ENCODE measurements at places on chromosomes 6 and 20.

DNA sequence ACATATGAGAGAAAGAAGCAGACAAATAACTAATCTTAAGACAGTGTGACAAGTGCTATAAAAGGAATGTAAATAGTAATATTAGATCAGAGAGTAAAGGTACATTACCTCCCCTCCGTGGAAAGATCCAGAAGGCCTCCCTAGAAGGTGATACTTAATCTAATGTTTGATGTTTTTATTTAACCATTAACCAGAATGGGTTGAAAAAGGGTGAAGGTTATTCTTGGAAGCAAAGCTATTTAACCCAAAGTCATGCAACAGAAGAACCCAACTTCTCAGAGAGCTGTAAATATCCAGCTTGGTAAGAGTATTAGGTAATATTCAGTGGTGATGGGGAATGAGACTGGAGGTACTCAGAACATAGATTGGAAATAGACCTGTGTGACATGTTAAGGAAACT lies 68.0 kb upstream of the HIVEP1 start:
- DNase-seq = no peak

DNA sequence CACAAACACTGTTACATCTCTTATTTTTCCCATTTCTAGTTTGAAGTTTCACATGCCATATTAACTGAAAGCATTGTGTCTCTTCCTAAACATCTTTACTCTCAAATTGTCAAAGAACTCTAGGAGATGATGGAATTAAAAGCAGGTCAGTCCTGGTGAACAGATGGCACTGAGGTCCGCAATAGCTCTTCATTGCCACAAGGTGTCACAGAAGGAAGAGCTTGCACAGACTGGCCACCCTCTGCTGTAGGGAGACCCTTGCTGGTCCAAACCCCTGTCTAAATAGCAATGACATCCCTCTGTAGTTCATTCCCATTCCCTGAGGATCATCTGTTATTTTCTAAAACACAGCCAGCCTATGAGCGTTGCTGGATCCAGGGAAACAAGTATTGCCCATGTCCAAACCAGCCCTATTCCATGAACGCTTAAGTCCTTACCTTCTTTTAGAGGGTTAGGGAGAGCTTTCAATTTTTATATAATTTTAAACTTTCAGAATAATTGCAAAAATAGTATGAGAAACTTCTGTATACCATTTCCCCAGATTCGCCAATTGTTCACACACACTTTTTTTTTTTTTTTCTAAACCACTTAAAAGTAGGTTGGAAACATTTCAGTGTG lies 10.1 kb upstream of the HDAC2 start:
- DNase-seq = no peak

DNA sequence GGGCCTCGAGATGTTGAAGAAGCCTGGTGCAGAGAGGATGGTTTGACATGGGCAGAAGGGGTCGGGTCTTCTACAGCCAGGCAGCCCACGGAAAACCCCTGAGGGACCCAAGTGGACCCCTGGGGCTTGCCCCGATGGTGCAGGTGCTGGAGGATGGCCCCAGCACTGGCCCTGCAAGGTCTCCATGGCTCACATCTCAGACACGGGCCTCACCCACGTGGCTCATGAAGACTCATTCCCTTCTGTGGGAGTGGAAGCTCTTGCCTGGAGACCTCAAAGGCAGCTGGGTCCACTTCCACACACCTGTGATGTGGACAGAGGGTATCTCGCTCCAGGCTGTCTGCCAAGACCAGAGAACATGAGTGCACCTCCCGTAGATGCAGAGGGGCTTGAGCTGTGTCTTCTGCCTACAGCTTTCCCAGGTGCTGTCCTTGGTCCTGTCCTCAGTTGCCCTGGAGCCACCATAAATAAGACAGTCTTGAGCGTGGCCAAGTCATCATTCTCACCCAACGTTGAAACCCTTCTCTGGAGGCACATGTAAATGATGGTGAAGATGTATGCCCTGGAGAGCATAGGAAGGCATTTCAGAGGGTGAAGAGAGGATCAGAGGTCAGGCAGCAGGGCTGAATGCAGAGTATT lies 108.0 kb downstream of the SYNDIG1 start:
- DNase-seq = no peak

GRCh38 chr6:74857157-74857556 lies 348.7 kb downstream of the COL12A1 start:
- no peak for DNase-seq

GRCh38 chr20:59441860-59442810 lies 141.7 kb downstream of the EDN3 start:
- no peak for DNase-seq

GRCh38 chr20:62190639-62191411 lies 8.0 kb downstream of the MTG2 start:
- DNase-seq = no peak

GRCh38 chr6:111975466-111975865 lies 78.4 kb upstream of the CCN6 start:
- DNase-seq = no peak

- DNase-seq = no peak
Measured at GRCh38 chr6:93970684-93971083, 551.3 kb upstream of the EPHA7 start.

GRCh38 chr6:28082939-28083338 lies 2.6 kb downstream of the ZNF165 start:
- DNase-seq = no peak

DNA sequence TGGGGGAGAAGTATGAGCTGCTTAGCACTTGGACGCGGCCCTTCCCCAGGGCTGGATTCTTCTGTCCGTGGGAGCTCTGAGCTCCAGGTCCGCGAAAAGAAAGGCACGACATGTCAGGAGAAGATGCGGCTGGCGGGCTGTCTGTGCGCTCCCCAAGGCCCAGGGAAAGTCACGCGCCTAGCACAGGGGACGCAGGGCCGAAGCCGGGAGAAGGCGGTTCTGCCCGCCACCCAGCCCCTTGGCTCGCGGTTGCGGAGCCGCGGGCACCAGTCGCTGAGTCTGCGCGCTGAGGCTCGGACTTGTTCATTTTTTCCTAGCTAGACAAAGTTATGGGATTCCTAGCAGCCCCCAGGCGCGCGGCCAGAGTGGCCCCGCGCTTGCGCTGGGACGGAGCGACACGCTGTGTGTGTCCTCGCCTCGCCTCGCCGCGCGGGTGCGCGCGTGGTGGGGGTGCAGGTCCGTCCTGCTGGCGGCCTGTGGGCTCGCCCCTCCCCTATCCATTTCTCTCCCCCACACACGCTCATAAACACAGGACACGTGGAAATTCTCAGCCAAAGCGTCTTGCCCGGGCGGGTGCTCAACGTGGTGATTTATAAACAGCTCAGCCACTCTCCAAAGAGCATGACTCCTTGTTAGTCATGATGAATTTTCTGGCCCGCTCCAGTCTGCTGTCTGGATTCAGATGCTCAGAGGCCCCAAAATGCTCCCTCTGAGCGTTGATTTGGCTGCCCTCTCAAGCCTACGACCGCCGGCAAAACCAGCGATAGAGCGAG lies 1.9 kb upstream of the POU3F2 start:
- DNase-seq = no peak

DNA sequence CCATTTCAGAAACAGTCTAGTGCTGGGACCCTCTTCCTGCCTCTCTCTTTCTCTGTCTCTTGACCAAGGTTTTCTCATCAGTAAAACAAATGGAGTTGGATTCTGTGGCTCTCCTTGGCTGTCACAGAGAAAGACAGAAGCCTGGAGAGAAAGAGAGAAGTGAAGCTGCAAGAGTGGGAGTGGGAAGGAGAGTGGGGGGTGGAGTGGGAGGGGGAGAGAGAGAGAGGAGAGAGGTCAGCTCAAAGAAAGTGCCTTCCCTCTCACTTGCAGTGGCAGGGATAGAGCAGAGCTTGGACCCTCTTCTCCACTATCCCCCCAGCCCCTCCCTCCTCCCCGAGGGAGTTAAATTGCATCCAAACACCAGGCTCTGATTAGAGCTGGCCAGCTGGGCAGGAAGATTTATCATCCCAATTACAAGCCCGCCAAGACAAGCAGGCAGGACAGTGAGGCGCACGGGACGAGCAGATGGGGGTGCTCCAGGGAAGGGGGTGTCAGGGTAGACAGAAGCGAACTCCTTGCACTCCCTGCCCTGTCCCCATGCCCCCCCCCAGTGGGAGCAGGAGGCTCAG lies 74.3 kb downstream of the CD40 start:
- no peak for DNase-seq

GRCh38 chr6:106981926-106982325 lies 7.4 kb upstream of the CD24 start:
- DNase-seq = peak; percentile 81

GRCh38 chr20:6635034-6635736 lies 132.3 kb upstream of the BMP2 start:
- DNase-seq = no peak

- no peak for DNase-seq
Measured at GRCh38 chr20:60057866-60058807, 99.9 kb downstream of the CDH26 start.

- DNase-seq = no peak
Measured at GRCh38 chr6:132520953-132521352, 8.0 kb upstream of the STX7 start.

DNA sequence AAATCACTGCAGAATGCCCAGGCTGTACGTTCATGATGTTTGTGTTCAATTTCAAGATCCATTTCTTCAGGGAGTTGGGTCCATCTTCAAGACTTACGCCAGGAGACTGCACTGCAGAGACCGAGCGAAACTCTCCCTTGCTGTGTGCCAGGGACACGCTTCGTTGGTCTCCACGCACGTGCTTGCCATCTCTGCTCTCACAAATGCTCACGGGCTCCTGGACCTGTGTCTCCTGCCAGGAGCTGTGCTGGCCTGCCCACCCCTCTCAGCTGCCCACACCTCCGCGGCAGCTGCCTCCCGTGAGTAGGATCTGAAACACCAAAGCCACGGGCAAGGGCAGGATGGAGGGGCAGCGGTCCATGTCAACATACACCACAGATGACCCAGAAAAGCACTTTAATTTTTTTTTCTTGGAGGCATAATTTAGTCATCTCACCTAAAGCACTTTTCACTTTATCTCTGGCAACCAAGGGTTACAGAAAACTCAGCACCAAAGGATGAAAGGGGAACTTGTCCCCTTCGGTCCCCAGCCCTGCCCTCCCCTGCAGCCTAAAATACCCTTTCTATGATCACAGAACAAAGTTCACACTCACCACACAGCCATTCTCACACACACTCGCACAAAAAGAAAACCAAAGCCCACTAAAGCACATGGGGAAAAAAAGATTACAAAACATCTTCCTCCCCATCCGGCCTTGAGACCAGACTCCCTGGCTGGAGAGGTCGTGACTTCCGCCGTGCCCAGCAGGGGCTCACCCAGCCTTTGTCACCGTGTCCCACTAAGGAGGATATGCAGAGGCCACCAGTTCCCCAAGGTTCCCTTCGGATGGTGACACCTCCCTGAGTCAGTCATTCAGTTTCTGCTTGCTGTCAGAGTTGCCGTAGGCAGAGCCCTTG lies 137.9 kb downstream of the AGPAT4 start:
- DNase-seq = no peak

DNA sequence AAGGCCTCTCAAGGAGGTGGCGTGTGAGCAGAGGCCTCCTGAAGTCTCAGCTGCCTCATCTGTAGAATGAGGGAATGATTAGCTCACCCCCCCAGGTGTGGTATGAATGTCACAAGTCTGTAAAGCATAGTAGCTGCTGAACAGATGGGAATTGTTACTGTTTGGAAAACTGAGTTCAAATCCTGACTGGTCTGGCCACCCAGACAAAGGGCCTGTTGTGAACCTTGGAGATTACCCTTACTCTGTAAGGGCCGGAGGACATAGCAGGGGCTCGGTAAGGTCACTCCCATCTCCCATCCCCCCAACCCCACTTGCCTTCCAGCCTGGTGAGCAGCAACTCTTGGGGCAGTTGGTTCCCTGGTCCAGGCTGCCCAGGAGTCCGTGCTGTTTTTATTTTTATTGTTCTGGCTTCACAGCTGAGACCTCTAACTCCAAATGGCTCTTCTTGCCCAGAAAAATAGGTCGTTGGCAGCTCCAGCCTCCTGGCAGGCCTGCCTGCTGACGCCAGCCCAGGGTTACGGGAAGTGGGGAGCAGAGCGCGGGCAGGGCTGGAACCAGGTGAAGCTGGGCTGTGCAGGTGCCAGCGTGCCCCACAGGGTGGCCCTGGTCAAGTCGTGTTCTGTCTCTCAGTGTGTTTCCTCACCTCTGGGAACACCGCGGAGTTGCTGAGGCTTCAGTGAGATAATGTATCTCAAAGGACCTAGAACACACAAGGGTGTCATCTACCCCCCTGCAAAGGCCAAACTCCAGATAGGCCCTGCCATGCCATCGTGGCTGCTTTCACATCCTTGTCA lies 4.5 kb upstream of the SIRPA start:
- DNase-seq = no peak

DNA sequence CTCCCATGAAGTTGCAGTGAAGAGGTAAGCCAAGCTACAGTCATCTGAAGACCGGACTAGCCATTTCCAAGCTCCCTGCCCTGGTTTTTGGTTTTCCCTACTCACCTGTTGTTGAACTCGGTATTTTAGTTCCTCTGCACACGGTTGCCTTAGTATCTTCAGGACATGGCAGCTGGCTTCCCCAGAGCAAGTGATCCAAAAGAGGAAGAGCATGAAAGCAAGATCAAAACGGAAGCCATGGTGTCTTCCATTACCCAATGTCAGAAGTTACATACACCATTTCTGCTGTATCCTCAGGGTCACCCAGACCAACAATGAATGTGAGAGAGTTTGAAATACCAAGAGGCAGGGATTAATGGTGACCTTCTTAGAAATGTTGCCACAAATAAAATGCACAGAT lies 276.6 kb upstream of the CNR1 start:
- no peak for DNase-seq
